Renal cortical epithelial cell (primary cell): ENCODE measurements at places on chromosomes 6 and 20. TPM values are rescaled to one million over a fixed set of nuclear protein-coding genes. Genes with fewer than 3 reads are reported as not detected.

- no peak for DNase-seq
Measured at GRCh38 chr6:113015249-113015648, 668.1 kb downstream of the RFPL4B start.

Gene VGLL2
- 0.17 TPM in 1 of 2 replicates, not detected in the other for total RNA-seq

Gene SNAP25
- 0.35 TPM in 1 of 2 replicates, not detected in the other for total RNA-seq

GRCh38 chr20:21583486-21584168 lies 69.8 kb upstream of the NKX2-2 start:
- no peak for DNase-seq

DNA sequence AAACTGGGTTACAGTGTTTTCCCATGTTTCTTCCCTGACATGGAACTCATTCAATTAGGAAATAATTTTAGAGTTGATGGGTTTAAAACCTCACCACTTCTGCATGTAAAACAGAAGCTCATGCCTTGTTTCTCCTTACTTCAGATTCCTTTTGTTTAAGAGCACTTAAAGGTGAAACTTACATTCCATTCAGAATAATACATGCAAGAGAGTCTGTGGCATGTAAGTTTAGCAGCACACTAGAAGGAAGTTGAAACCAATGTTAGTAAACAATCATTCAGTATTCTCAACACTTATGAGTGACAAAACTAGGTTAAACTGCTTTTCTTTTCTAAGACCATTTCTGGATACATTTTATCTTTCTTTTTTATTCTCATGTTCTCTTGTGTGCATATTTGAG lies 495.6 kb upstream of the PTCHD4 start:
- peak; percentile 25 for DNase-seq

Gene CST9L
- not detected in 2 replicates for total RNA-seq
